ENCODE measurements at places on chromosomes 7 and 10.

DNA sequence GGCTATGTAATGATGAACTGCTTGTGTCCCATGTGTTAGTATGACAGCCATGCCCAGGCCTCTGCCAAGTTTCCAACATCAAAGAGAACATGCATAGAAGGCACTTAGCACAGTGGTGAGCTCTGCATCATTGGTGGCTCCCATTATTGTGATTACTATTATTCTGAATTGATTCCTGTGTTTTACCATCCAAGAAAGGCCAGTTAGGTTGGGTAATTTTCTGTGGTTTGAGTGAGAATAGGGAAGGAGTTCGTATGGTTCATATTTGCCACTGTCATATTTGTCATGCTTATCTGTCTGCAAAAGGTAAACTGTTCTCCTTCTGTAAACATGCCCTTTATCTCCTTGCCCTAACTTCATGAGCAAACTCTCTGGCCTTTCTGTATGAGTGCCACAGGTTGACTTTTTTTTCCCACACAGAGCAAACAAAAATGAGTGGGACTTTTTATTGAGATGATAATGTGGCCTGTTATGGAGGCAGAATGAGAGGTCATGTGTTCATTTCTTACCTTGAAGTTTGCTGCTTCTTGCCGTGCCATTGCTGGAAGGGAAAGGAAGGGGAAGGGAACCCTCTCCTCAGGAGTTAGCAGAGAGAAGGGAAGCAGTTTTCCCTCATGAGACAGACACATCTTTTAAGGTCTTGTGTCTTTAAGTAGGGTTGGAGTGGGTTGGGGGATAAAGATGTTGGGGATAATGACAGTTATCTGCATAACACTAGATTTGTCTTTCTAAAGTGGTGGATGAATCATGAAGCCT is 301.9 kb downstream of the LRMDA start:
- DNase-seq, result no peak

DNA sequence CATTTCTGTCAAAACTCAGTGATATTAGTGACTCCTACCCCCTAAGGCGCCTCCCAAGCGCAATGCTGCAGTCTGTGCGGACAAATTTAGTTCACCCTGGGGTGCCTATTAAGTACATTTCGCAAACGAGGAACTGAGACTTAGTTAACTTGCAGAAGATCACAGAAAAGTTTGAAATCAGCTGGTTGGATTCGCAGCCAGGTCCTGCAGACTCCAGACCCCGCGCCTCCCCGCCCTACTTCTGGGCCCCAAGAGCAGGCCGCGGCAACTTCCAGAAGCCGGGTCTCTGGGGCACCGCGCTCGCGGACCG is 588 bp downstream of the CYREN start:
- DNase-seq, result no peak

- DNase-seq, result no peak
Measured at GRCh38 chr7:157768198-157768597, 431.4 kb downstream of the DNAJB6 start.

DNA sequence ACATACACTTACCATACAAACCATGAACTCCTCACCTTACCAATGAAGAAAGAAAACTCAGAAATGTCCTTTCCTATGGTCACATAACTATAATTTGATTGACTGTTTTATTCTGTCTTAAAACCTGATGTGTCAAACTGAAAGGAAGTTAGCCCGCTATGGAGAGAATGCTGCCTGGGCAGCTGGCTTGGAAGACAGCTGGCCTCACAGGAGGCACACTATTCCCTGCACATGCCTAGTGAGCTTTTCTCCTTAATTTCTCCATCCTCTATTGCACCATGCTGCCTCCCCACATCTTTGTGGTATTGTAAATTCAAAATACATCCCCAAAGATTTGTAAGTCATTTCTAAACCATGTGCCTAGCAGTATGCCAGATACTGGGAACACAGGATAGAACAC is 163.3 kb downstream of the STK31 start:
- no peak for DNase-seq

DNA sequence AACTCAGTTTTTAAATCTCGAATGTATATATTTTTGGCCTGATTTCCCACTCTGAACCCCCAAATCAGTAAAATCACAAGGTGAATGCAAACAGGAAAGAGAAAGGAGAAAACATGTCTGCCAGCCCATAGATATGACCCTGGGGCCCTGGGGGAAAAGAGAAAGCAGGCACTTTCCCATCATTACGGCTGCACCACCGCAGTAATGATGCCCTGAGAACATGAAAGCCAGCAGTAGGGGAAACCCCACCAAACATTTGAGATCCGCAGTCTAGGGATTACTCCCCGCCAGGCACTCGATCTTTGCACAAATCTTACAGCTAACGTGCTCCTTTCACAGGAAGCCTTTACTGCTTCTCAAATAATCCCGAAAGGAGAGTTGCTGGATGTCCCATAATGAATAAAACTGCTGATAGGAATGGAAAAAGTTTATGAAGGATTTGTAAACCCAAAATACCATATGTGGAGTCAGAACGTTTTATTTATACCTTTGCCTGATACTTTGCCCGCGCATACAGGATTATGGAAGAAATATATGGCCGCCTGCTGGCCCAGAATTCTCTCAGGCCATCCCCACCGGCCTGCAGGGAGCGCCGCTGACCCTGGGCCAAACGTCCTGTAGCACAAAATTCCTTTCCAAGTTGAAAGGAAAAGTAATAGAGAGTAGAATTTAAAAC is 180.0 kb upstream of the INHBA start:
- DNase-seq, result no peak

GRCh38 chr7:604884-605531 is 85.4 kb upstream of the PDGFA start:
- no peak for DNase-seq

DNA sequence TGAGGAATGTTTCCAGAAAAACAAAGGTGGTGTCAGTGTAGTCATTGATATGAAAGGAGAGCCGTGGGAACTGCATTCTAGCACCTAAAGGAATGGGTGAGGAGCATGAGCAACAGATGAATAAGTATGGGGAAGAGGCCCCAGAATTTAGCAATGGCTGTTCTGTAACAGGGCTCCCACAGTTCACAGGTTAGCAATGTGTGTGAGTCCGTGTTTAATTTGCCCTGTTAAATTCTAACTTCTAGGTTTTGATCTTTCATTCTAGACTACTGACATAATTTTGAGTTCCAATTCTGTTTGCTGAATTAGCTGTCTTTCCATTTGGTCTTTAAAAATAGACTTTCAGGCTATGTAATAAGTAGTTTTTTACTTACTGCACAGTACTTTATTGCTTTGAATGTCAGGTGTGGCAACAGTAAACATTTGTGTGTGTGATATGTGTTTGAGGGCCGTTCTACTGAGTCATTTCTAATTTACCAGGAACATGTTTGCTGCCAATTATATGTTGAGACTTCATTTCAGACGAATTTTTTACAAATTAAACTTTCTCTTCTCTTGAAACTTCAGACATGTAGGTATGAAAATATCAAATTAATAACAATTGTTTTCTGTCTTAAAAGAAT is 8.8 kb downstream of the STK17A start:
- DNase-seq, result no peak

DNA sequence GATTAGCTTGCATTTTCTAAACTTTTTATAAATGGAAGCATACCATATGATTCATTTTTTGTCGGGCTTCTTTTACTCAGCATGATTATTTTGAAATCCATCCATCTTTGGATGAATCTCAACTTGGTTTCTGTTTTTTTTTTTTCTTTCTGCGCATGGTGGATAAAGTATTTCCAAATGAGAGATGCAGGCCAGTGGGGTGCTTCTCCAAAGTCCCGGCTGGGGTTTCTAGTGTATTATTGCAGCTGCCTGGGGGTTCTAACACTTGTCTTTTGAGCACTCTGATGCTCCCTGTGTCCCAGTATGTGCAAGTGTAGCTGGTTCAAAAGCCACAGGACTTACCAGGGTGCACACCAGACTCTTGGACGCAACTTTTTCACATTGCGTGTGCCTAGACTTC is 70.9 kb upstream of the LOXL4 start:
- DNase-seq, result no peak

DNA sequence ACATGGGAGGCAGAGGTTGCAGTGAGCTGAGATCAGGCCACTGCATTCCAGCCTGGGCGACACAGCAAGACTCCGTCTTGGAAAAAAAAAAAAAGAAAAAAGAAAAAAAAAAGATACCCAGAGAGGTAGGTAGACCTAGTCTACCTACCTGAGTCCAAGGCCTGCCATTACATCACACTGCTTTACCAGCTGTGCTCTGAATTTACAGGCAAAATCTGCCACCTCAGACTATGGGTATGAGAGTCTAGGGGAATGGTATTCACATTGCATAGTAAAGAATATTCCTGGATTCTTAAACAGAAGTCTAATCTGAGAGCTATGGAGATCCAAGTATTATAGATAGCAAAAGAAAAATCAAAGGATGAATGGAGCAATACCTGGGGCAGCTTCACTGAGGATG is 50.2 kb downstream of the NDUFB2 start:
- DNase-seq, result no peak

- DNase-seq, result no peak
Measured at GRCh38 chr7:92075455-92076158, 58.7 kb downstream of the CYP51A1 start.

- no peak for DNase-seq
Measured at GRCh38 chr7:80707318-80707717, 68.9 kb downstream of the CD36 start.

DNA sequence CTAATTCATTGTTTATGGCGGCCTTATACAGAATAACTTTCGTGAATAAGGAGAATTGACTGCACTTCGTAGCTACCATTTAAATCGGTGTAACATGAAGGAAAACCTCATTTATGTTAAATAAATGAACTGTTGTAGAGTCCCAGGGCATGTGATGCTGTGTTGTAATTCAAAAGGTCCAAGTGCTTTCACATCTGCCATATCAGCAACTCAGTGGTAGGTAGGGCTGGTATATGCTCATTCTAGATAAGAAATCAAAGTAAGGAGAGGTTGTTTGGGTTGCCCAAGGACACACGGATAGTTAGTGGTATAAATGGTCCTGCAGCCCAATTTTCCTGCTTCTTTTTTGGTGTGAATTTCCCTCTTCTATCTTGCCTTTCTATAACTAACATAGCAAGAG is 15.8 kb downstream of the BBS9 start:
- no peak for DNase-seq

DNA sequence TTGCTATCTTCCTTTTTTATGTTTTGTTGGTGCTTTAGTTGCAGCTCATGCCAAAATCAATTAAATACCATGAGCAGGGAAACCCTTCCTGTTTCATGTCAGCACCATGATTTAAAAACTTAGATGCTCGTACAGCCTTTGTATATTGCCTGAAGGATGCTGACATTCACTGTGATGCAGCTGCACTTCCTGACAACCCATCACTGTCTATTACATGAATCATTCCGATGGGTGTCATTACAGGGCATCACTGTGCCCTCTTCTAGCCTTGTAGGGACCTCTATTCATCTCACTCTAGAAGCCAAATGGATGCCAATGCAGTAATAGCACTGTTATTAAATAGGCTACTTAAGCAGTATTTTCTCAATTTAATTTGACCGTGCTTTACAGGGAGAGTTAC is 18.3 kb upstream of the ITGB1 start:
- DNase-seq, result no peak

- no peak for DNase-seq
Measured at GRCh38 chr10:59372543-59372942, 10.2 kb upstream of the FAM13C start.

- no peak for DNase-seq
Measured at GRCh38 chr7:132059141-132059540, 502.7 kb upstream of the PODXL start.

- DNase-seq, result no peak
Measured at GRCh38 chr10:84763965-84764364, 435.6 kb downstream of the CCSER2 start.

DNA sequence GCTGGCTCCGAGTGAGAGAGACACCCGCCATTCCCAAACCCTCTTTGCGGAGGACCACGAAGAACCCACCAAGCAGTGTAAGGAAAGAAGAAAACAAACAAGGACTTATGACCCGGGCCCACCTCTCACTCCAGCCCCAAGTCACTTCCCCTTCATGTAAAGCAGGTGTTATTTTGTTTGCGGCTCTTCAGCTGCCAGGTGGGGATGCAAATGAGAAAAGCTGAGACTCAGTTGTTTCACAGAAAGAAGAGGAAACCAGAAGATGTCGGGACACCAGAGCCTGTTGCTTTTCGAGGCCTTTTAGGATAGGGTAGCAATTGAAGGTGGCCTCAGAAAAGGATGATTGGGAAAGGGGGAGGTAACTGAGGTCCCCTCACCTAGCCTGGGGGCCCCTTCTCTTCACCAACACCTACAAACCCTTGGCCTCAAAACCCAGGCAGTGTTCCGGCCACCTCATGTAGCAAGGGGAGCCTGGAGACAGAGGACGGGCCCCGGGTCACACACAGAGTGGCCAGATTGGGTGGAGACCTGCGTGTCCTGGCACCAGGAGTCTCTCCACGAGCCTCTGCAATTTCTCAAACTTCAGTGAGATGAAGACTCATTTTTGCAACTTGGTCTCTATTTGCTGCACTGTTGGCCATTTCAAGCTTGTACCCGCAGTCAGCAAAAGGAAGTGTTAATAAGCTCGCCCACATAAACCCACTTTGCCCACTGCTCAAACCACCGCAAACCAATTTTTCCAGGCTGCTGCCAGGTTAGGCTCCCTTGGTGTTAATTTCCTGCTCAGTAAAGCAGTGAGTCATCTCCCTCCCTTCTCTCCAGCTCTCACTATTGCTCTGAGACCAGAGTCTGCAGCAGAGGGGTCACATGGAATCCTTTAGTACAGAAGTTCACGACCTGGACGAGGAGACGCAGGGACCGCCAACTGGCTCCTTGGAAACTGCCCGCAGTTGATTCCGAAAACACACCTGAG is 45.5 kb downstream of the AOC1 start:
- DNase-seq, result no peak

DNA sequence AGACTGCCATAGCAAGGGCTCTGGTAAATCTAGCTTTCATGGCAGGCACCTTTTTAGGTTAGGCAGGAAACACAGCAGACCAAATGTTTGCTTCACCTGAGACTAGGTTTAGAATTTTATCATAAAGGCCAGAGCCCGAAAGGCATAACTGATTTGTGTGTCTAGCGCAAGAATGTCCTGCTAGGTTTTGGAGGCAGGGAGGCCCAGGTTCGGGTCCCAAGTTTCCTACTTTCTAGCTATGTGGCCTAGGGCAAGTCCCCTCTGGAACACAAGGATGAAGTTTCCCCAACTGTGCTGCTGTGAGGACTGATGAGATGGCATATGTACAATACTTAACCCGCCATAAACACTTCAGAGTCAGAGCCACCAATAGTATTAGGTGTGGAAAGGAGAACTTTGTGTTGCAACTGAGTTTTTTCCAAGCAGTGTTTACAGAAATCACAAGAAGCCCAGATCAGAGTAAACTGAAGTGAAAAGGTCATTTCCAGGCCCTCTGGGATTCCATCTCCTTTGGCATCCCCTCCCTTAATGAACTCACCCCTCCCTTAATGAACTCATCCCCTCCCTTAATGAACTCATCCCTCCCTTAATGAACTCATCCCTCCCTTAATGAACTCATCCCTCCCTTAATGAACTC is 244.9 kb downstream of the SKAP2 start:
- no peak for DNase-seq

Data from head of caudate nucleus (tissue), 42 donors.